Left forelimb (tissue), 1 donor: ENCODE measurements at places on chromosomes 1 and 21.

DNA sequence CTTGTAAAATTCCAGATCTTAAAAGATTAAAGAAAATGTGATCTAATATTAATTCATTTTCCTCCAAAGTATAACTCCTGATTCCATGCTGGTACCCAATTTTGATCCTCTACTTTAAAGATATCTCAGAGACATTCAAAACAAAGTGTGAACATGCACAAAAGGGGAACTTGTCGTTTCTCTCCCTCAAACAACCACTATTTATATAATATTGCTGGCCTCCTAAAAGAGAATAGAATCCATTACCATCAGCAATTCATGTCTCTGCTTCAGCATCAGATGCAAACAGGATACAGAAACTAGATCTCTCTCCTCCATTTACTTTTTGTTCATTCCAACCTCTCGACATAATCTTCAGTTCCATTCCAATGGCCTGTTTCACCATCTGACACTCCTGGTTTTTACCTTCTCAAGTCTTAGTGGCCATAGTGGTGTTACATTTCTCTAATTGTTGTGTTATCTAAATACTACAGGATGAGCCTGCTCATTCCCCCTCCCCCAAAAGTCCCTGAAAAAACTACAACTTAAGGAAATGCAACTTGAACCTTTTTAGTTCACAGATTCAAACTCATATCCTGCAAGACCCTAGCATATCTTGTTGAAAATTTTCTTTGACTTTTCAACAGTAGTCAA, 4.1 kb downstream of the NRIP1 start:
- no peak for DNase-seq

DNA sequence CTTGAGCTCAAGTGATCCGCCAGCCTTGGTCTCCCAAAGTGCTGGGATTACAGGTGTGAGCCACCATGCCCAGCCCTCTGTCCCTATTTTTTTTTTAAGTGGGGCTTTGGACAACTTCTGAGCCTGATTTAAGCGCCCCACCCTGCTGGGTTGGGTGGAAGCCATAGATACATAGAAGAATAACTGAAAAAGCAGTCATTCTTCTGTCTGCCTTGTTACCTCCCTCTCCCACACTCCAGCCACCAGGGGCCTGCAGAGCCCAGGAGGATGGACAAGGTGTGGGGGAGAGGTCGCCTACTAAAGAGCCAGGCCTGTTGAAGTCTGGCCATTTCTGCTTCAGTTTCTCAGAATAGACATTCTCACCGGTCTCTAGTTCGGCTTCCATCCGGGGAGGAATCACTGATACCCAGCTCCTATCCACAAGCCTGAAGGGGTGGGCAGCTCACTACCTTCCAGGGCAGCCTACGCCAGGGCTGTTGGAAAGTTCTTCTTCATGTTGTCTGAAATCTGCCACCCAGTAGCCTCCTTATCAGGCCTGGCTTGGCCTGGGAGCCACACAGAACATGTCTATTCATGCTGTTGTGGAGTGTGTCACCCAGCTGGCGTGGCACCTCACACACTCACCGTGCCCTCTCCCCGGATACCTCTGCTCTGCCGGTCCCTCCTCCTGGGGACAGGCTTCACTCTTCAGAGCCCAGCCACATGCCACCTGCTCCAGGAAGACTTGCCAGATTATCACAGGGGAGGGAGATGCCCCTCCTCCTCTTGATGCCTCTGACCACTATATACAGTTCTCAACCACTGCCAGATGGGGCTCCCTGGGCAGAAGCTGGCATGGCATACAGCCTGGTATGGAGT, 27.7 kb downstream of the KNCN start:
- no peak for DNase-seq

GRCh38 chr1:82934074-82934473, 1064.9 kb downstream of the TTLL7 start:
- no peak for DNase-seq

DNA sequence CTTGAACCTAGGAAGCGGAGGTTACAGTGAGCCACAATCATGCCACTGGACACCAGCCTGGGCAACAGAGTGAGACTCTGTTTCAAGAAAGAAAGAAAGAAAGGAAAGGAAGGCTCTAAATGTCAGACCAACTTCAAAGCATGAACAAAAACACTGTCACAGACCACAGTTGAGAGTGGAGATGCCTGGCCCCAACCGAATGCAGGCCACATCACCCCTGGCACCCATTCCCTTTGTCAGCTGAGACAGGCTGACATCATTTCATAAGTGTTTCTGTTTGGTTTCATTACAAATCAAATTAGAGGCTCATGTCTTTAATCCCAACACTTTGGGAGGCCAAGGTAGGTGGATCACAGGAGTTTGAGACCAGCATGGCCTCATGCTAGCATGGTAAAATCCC, 28.6 kb upstream of the NADK start:
- no peak for DNase-seq

DNA sequence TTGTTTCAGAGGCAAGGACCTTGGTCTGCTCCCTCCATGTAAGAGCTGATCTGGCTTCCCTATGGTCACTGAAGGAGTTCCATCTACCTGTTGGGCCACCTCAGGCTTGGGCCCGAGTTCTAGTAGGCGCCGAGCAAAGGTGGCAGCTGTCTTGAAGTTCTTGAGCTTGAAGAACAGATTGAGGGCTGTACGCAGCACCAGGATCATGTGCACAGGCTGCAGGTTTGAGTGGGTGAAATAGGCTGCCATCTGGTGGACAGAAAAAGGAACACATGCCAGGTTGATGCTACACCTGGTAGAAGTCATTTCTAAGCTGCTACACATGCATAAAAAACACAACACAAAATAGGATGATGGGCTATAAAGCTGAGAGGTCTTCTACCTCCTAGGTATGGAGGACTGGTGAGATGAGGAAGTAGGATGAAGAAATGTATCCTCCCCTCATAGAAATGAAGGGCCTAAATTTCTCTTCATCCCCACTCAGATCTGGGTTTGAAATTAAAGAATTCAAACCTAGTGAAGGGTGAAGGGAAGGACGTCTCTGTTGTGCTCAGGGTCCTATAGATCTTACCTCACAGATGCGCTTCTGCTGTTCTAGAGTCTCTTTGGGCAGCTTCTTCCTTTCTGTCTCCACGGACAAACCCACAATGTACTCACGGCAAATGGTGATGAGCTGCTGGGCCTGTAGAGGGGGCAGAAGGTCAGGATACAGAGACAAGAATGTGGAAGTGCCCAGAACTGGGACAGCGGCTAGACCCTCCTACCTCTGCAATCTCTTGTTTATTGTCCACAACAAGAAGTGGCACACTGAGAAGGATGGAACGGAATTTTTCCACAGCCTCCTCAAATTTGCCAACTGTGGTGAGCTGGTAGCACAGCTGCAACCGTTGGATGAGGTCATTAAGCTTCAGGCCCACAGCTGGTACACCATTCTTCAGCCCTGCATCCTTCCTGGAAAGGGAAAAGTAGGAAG, 6.6 kb upstream of the PEX19 start:
- no peak for DNase-seq

DNA sequence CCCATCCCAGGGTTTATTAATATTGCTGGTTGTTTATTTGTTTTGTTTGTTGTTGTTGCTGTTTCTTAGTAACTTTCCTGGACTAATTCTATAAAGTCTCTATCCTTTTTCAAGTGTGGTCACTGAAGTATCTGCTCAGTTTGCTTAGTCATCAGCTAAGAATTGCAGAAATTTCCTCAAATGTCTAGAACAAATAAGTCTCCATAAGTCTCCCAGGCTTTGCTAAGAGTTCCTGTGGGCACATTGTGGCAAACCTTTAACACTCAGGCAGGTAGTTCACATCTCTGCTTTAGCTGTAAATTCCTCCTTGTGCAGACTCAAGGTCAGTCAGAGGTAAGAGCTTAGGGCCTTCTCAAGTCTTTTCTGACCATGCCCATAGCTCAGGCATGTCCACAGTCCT, 38.9 kb upstream of the C1orf185 start:
- no peak for DNase-seq

GRCh38 chr21:33642896-33643657, 776 bp downstream of the ITSN1 start:
- peak; percentile 68 for DNase-seq

DNA sequence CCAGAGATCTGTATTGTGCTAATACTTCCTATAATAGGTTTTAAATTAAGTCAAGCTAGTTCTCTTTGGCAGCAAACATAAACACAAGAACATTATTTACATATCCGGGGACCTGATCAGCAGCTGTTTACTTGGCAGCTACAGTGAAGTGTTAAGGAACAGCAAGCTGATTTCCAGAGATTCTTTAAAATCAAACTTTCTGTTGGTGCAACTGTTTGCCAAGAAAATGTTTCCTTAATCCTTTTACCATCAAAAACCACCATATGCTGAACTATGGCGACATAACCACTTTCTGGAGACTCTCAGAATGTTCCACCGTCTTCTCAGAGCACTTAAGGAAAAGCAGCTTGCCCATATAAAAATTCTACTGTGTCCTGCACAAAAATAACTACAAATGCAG, 107.0 kb upstream of the KRTAP19-8 start:
- DNase-seq = no peak

- no peak for DNase-seq
Observed at GRCh38 chr1:166489670-166490436, 323.1 kb upstream of the FAM78B start.

DNA sequence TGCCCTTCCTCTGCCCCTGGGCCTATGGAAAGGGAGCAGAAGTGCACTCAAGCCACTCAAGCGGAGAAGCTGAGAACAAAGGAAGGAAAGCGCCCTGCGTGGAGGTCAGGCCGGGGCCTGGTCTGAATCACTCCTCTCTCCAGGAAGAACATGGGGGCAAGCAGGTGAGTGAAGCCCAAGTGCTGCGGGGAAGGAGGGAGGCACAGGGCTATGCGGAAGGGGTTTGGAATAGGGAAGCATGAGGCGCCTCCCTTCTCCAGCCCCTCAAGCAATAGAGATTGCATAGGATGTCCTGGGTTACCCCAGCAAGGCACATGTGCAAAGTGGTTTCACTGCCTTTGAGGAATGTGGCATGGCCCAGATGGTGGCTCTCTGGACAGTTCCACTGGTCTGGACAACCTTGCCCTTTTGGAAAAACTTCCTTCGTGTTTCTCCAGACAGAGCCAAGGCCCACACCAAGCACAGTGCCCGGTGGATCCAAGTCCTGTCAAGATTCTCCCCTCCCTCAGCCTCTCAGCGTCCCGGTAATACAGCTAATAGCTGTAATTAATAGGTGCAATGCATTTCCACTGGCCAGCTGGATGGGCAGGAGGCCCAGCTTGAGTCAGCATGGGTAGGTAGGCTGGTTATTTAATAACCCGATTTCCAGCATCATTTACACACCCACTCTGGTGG, 13.7 kb downstream of the BLACAT1 start:
- DNase-seq = no peak

GRCh38 chr1:219391297-219391696, 217.6 kb downstream of the LYPLAL1 start:
- DNase-seq = no peak

DNA sequence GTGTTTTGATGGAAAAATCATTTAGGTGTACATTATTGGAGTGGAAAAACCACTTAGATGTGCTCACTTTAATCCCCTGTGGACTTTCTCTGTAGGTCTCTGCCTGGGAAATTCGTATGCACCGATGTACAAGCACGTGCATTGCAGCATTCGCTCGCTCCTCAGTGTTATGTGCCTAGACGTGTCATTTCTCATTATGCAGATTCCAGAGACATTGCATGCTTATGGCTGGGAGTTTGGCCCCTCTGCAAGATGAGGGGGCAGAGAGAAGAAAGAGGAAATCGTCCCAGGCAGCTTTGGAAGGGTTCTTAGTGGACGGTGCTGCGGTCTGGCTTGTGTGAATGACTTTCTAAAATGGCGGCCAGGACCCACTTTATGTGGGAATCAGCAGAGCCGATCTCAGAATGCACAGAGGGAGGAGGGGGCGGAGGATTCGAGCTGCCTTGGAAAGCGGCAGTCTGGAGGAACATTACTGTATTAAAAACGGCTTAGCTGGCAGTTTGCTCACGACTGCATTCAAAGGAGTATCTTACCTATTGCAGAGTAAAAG, 2.3 kb downstream of the SPEN start:
- peak; percentile 85 for DNase-seq

DNA sequence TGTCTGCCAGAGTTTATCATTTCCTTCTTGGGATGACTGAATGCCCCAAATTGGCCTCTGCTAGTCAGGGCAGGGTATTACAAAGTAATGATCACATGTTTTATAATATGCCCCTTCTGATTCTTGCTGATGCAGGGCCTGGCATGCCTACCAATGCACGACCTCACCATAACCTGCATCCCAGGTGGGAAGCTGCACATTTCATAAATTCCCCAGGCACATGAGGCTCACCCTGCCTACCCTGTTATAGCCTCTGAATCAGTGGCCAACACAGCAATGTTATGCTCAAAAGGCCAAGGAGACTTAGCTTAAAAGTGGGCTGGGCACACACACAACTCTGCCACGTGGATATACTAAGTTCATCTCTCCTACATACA, 28.0 kb upstream of the XPR1 start:
- no peak for DNase-seq

GRCh38 chr1:10737651-10738050, 58.8 kb downstream of the CASZ1 start:
- DNase-seq = no peak

DNA sequence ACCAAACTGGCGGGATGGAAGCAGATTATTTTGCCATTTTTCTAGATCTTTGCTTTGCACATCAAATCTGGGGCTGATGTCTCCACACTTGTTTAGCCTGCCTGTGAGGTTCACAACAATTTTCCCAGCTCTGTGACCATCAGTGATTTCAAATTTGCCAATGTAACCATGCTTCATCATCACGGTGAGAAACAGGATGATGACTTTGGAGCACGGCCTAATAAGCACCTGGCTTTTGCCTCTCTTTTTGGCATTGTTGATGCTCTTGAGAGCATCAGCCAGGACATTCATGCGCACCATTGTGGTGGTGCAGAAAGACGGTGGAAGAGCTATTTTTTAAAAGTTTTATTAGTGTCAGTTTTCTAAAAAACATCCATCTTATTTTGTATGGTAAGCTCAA, 50.1 kb downstream of the IARS2 start:
- no peak for DNase-seq

GRCh38 chr1:181010789-181011188, 11.9 kb downstream of the STX6 start:
- no peak for DNase-seq

DNA sequence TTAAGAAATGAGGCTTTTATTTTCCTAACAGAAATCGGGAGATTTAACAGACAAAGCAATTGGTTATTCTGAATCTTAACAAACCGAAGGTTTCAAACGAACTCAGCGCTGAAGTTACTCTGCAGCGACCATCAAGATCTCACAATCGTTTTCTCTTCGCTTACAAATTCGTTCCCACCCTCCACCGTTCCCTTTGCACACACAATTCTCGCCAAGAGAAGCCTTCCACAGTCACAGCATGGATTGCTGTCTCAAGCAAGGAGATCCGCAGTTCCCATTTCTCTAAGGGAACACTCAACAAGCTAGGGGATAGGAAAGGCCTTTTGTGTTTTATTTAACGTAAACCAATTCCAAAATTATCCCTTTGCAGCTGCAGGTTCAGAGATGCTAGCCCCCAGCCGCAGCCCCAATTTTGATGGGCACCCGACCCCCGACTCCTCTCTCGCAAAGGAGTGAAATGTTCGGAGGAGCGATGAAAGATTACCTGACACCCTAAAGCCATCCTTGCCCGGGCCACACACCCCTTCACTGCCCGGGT, 755 bp downstream of the FBXO42 start:
- no peak for DNase-seq
